Stimulated activated CD8-positive, alpha-beta memory T cell treated with anti-CD3 and anti-CD28 coated beads, Interleukin-7, amount 100 ng/mL, for 1 hour (primary cell): ENCODE measurements at places on chromosomes 1 and 21.

GRCh38 chr1:236150311-236150955 is 8.1 kb downstream of the GPR137B start:
- DNase-seq: no peak

- no peak for DNase-seq
Measured at GRCh38 chr21:41169701-41170100, 1.7 kb downstream of the BACE2 start.

DNA sequence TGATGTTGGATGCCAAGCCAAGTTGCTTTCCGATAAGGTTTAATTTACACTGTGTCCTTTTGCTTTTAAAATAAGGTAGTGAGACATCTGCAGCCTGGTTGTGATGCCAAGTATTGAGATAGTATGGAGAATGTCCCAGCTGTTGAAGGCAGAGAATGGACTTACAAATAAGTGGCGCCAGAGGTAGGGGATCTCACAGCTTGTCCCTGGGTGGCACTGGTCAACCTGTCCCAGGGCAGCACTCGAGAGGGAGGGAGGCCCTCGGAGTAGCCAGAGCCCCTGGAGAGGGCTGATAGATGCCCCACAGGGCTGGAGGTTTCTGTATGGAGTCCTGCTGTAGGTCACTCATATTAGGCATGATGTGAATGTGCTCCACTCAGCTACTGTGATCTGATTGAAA is 98.5 kb downstream of the GALNT2 start:
- no peak for DNase-seq

GRCh38 chr21:39385299-39386145 is 36.6 kb upstream of the HMGN1 start:
- peak; percentile 29 for DNase-seq

- DNase-seq: no peak
Measured at GRCh38 chr1:7470904-7471638, 300.0 kb upstream of the VAMP3 start.

GRCh38 chr1:34777519-34778321 is 3.3 kb upstream of the GJB3 start:
- no peak for DNase-seq

DNA sequence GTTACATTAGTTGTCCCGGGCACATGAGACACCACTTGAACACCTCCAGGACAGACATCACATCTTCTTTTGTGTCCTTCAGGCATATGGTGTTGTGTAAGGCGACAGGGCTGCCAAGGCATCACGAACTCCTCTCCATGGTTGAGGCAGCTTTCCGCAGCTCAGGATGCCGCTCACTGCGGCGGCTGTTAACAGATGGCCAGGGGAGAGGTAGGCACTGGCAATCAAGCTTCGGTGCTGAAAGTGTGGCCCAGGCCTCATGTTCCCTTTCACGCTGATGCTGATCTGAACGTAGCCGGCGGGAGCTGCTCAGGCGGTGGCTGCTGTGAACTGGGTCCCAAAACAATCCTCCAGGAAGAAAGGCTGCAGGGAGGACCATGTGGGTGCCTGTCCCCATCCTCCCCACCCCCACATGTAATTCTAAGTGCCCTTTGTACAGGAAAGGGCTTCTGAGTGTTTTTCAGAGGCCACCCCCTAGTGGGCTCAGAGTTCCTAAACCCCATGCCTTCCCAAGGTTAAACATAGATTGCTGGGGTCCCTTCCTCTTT is 287.1 kb upstream of the AJAP1 start:
- DNase-seq: no peak

DNA sequence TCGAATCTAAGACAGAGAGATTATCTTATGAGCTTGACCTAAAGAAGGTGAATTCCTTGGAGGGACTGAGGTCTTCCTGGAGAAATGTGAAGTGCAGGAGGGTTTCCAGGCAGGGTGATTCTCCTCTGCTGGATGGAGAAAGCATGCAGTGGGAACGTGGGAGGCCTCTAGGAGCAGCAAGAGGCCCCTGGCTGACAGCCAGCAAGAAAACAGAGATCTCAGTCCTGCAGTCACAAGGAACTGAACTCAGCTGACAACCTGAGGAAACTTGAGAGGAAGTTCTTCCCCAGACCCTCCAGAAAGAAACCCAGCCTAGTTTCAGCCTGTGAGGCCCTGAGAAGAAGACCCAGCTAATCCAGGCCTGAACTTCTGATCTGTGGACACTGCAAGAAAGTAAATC is 345.9 kb downstream of the FAM72C start:
- no peak for DNase-seq

- no peak for DNase-seq
Measured at GRCh38 chr1:86648255-86648654, 56.1 kb upstream of the SH3GLB1 start.

DNA sequence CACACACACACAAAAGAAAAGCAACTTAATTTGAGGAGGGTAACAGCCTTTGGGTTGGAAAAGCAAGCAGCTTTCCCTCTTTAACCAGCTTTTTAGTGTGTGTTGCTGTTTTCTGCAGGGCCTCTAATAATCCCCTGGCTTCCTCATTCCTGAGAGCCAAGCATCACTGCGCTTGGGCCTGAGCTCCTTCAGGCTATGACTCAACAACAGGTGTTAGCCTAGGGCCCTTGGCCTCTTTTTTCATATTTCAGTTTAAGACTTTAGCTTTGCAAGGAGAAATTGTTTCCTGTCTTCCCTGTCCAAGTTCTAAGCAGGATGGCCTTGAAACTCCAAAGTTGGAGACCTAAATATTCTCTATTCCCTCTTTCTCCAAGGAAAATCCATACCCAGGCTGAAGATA is 26.2 kb upstream of the SNX27 start:
- DNase-seq: no peak

- no peak for DNase-seq
Measured at GRCh38 chr1:21670059-21670881, 1.1 kb upstream of the RAP1GAP start.

- DNase-seq: no peak
Measured at GRCh38 chr1:223824712-223825111, 21.0 kb downstream of the TP53BP2 start.

DNA sequence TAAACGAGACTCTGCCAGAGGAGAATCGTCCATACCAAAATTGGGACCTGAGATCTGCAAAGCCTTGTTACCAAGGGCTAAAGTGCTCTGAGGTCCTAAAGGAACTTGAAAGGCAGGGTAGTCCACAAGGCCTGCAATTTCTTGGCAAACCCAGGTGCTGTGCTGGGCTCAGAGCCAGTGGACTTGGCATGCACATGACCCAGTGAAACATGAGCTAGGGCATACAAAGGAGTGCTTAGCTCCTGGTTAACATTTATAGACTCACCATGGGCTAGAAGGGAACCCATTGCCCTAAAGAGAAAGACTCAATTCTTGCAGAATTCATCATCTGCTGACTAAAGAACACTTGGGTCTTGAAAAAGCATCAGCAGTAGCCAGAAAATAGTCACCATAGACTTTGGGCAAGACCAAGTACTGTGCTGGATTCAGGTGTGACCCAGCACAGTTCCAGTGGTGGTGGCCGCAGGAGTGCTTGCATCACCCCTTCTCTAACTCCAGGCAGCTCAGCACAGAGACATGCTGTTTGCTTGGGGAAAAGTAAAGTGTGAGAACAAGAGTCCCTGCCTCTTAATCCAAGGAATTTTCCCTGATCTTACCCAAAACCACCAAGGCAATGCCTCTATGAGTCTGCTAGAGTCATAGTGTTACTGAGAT is 1069.4 kb upstream of the ADGRL2 start:
- DNase-seq: no peak

DNA sequence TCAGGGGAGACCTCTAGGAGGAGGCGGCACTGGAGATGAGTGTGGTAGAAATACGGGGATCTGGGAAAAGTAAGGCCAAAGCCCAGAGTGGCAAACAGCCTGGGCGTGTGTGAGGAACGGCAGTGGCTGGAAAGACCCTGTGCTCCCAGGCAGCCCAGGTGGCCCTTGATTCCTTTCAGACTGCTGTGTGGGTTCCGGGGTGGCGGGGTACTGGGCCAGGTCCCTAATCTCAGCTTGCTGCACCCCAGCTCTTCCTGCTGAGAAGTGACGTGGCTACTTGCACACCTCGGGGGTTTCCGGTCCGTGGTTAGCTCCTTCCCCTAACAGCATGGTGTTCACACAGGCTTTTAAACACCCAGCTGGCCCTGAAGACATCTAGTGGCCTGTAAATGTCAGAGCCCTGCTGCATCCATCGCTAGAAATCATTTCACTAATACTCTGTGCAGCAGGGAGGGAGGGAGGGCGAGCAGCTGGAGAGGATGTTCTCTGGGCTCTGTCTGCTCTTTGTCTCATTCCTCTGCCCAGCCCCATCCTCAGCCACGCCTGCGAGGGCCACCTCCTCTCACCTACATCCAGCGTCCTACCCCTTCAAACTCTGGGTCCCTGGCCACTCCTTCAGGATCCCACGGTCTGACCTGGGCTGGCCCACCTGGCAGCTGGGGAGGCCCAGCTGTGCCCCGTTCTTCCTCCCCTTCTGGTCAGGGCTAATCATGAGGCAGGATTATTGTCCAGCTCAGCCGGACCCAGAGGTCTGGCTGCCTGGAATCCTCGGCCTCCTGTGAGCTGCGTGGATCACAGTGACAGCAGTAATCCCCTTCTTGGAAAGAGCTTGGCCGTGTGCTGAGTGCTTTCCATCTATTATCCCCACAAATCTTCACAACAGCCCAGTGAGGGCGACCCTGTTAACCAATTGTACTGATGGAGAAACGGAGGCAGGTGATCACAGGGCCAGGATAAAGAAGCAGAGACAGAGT is 7.2 kb downstream of the ZDHHC18 start:
- DNase-seq: peak; percentile 76

GRCh38 chr1:245510144-245510543 is 355.4 kb downstream of the KIF26B start:
- DNase-seq: no peak

DNA sequence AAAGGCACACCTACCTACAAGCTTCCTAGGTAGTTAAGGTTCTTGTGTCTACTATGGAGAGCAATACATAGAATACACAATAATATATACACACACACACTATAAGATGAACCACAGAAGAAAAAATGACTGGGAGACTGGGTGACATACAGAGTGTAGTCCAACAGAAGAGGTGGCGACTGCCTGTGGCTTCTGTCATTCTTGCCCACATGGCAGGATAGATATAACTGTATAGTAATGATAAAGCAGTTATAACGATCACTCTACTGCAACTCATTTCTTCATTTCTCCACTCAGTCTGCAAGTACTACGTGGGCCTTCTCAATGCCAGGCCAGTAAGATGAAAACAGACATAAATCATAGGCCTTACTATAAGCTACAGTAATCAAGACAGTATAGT is 113.8 kb upstream of the EDN2 start:
- no peak for DNase-seq

DNA sequence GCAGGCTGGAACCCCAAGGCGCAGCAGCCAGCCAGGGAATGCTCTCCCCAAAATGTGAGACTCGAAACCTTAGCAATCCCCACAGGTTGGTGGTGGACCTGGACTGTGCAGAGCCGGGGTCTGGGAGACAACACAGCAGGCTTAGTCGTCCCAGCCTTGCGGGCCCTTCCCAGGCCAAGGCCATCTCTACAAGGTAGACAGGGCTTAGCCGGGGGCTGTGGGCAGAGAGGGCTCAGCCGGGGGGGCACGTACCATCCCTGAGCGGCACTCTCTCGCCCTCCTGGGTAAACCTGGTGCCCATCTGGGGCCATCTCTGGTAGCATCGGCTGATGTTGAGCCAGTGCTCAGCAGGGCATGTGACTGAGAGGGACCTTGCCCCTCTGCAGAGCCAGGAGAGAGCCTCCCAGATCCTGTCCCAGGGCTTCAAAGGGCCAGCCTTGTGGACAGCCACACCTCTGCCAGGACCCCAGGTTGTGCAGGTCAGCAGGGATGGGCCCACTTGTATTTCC is 2.2 kb upstream of the ACTRT2 start:
- no peak for DNase-seq

- no peak for DNase-seq
Measured at GRCh38 chr1:6771441-6771769, 13.8 kb upstream of the CAMTA1 start.

DNA sequence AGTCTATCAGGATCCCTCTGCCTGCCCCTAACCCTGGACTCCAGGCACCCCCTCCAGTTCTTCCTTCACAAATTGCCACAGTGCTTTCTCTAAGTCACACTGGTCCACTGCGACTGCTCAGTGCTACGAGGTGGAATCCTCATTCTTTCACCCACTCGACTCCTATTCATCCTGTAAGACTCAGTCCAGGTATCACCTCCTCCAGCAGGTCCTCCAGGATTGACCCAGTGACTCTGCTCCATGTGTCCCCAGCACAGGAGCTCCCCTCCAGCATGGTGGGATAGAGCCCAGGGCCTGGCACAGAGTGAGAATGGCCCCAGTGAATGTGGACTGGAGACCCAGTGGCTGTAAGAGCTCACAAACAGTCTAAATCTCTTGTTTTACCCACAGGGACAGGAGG is 45.5 kb upstream of the WNT4 start:
- no peak for DNase-seq

DNA sequence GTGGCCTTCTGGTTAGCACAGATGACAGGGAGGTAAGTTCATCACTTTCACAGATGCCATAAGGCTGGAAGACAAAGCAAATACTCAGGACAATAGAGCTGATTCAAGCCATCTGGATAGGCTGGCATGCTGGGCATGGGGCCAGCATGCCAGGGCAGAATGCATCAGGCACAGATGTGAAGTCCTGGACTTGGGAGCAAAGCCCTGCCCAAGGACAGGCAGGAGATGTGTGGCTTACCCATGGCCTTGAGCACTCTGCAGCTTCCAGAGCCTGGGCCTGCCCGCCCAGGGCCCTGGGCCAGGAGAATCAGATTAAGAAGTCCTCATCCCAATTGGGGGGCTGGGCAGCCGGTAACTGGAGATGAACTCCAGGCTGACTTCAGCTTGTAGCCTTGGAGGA is 135.7 kb upstream of the ZC3H12A start:
- DNase-seq: no peak

- no peak for DNase-seq
Measured at GRCh38 chr1:219130366-219130935, 43.2 kb upstream of the LYPLAL1 start.

DNA sequence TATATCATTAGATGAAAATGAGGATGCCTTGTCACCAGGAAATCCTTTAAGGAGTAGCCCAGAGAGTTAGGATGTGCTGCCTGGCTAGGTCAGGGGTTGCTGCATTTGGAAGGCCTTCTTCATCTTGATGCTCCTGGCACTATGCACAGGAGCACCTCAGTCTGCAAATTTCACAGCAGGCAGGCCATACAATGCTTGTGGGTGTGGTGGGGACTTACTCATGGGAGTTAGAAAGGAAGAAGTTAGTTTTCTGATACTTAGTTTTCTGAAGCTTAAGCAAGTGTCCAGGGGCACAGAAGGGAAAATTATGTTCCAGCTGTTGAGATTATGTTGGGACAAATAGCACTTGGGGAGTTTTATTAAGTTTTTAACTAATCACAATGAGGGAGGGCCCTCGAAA is 11.4 kb downstream of the HLX start:
- DNase-seq: no peak

DNA sequence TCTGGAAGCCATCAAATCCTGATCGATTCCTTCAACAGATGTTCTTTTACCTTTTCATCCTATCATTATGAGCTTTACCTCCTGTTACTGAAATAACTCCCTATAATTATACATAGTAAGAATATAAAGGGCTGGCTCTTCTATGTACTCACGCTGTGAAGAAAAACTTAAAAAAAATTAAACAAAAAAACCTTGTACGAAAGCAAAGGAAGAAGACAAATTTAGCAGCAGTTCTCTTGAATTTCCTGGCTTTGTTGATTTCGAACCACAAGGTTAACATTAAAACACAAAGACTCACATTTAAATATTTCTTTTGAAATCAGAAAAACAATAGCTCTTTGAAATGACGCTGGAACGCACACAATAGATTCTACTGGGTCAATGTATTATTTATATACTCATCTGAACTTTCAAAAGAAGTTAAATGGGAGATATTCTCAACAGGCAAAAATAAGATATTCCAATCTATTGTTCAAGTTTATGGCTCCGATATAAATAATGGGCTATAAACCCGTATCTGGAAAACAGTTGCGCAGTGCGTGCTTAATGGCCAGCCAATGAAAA is 13.6 kb upstream of the SPEN start:
- no peak for DNase-seq
